NCI-H524 treated with DMSO at 0.1 percent for 48 hours (cell line): ENCODE measurements at places on chromosomes 6 and 20.

DNA sequence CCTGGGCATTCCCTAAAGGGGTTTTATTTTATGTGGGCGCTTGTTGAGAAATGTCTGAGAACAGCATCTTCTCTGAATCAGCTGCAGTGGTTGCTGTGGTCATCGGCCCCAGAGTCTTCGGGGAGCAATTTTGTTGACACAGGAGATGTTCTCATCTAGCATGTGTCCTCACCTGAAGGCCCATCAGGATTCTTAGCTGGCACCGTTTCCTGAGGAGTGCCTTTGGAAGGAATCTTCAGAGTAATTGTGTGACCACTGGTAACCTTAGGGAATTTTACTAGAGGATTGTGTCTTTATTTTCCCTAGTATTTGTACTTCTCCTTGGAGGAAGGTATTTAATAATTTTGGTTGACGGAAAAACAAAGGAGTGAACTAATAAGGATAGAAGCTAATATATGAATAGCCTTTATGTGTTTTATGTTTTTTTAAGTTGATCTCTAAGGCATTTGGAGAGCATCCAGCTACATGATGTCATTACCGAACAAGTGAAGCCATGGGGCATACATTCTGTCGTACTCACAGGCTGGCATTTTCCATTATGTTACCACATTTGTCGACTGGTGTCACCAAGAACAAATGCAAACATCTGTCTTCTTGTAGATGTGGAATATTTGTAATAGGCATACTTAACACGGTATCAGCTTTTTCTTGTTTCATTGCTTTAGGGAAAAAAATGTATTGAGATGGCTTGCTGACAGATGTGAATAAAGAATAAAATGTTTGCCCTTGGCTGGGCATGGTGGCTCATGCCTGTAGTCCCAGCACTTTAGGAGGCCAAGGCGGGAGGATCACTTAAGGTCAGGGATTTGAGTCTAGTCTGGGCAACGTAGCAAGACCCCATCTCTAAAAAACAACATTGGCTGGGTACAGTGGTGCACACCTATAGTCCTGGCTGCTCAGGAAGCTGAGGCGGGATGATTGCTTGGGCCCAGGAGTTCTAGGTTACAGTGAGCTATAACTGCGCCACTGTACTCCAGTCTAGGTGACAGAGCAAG lies 41.9 kb downstream of the TULP4 start:
- DNase-seq, result no peak

- DNase-seq, result no peak
These were observed 18.8 kb downstream of the MAP3K5 start for GRCh38 chr6:136773473-136773796.

DNA sequence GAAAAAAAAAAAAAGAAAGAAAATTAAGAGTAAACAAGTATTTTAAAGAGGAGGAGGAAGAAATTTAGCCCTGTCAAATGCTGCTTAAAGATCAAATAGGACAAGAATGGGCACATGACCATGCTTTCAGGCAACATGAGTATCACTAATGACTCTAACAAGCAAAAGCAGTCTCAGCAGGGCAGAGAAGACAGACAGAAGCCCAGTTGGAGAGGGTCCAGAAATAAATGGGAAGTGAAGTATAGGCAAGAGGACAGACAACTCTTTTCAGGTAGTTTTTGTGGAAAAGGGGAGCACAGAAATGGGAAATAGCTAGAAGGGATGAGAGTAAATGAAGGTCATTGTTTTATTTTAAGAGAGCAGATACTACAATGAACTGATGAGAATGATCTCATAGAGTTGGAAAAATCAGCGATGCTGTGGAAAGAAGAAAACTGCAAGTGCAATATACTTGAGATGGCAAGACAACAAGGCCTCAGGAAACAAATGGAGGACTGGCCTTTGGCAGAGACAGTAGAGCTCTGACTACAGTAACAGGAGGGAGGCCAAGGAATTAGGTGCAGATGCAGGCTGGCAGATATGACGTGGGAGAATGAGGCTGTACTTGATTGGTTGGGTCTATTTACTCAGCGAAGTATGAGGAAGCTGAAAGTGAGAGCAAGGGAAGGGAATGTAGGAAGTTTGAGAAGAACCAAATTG lies 40.3 kb downstream of the KIF6 start:
- no peak for DNase-seq

DNA sequence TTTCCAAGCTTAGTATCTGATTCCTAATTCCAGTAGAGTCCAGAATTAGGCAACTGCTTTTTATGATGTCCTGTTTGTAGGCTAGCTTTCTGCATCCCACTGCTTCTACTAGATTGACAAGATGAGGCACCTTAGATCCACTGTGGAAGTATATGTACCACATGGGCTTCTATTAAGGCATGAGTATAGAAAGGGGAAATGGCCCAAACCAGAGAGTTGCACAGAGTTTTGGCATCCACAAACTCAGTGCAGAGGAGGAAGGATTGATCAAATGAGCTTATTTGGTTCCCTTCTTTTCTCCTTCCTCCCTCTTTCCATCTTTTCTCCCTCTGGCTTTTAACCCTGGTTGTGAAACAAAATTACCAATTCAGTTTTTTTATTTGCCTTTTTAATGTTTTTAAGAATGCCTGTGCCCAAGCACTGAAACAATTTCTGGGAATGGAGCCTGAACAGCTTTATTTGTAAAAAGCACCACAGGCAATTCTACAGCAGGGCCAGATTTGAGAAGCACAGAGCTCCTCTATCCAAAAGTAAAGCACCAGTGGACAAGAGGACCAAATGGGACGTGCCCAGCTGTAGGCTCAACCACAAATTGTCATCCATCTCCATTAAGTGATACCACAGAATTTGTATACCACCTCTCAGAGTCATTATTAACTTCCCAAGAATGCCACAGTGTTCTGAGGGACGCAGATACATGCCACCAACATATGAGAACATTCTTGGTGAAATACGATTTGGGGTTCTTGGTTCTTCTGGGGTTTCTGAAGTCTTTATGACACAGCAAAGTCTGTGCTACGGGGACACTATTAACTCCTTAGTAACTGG lies 969.1 kb downstream of the KIF16B start:
- DNase-seq, result no peak

- no peak for DNase-seq
These were observed 15.6 kb upstream of the EYA4 start for GRCh38 chr6:133225560-133225959.

- no peak for DNase-seq
These were observed 72.8 kb downstream of the RPS12 start for GRCh38 chr6:132887204-132887603.
